Activated T-helper 2 cell treated with anti-CD3 and anti-CD28 coated beads, Interferon-gamma antibody, Interleukin-2, Interleukin-4, amounts not matched to agents 10 μg/mL and 5 μg/mL and 100 μg/mL, durations not matched to agents 14 hours and 24 hours and 36 hours (primary cell): ENCODE measurements at places on chromosomes 5 and 9. TPM values are rescaled to one million over a fixed set of nuclear protein-coding genes. Genes with fewer than 3 reads are reported as not detected.

DNA sequence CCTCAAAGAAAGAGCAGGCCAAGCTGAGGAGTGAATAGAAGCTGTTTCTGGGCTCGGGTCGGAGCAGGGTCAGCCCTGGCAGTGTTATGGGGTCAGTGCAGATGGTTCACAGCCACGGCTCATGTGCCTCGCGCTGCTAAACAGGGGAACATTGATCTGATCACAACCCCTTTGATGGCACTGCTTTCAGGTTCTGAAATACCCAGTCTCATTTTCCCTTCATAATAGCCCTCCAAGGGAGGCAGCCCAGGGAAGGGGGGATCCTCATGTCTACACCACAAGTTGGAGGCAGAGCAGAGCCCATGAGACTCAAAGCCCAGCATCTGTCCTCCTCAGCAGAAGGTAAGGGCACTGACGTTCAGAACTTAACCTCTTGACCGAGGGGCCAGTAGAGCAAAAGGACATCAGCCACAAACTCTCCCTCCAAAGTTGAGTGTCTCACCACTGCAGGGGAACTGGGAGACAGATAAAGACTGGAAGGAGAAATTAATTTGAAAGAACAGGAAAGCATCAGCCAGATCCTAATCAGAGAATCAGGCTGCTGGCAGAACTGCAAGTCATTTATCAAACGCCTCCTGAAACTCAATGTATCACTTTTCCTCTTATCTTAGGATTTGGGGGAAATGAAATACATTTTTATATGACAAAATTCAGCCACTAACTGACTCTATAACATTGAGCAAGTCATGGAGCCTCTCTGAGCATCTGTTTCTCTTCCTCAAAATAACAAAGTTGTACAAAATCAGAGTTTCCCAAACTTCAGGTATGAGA is 110.6 kb downstream of the SH3TC2 start:
- DNase-seq, result no peak

DNA sequence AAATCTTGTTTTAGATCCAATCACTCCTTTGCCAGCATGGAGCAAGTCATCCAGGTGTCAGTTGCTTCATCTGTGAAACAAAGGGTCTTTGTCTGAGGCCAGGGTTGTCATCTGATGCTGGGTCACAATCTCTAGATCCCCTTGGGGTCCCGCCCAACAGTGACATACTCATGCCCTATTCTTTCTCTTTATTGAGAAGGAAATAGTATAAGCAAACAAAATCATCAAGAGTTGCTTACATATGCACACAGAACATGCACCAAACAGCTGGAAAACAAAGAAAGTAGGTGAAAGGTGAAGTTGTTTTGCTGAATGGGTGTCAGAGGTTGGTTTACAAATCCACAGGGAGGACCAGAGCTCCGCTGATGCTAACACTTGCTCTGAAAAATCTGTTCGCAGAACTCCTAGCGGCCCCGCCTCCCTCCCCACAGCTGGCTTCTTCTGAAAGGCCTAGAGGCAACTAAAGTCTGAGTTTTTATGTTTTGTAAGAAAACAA is 106.1 kb upstream of the SLC44A1 start:
- DNase-seq, result no peak

Gene SV2C
- total RNA-seq, result 0.05 and 0.32 TPM in 2 replicates

Gene PCDHA10
- total RNA-seq, result not detected in 2 replicates

DNA sequence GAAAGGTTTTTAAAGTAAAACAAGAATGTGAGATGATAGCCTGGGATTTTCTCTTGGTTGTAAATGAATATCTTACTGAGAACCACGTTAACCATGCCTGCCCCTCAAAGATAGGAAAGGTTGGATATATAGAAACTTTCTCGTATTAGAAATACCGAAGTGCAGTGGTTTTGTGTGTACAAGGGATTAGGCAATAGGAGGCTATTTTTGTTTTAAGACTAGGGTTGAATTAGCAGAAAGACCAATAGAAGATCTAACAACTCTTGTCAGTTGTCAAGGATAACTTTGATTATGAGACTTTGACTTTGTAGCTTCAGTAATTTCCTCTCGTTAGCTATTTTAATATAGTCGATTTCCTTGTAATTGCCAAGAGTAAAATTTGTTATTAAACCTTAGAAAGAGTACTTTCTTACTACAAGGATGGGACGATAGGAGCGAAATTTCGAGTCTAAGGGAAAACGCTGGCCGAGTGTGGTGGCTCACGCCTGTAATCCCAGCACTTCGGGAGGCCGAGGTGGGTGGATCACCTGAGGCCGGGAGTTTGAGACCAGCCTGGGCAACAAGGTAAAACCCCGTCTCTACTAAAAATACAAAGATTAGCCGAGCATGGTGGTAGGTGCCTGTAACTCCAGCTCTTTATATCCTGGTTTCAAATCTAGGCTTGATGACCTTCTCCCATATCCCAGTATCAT is 838 bp downstream of the POLK start:
- no peak for DNase-seq

GRCh38 chr9:74742792-74743730 is 144.7 kb downstream of the TRPM6 start:
- no peak for DNase-seq

GRCh38 chr9:19294219-19294618 is 63.7 kb downstream of the DENND4C start:
- DNase-seq, result no peak

- DNase-seq, result no peak
Measured at GRCh38 chr9:113646491-113646890, 183.0 kb downstream of the RGS3 start.

Gene CHSY3
- not detected in 2 replicates for total RNA-seq

DNA sequence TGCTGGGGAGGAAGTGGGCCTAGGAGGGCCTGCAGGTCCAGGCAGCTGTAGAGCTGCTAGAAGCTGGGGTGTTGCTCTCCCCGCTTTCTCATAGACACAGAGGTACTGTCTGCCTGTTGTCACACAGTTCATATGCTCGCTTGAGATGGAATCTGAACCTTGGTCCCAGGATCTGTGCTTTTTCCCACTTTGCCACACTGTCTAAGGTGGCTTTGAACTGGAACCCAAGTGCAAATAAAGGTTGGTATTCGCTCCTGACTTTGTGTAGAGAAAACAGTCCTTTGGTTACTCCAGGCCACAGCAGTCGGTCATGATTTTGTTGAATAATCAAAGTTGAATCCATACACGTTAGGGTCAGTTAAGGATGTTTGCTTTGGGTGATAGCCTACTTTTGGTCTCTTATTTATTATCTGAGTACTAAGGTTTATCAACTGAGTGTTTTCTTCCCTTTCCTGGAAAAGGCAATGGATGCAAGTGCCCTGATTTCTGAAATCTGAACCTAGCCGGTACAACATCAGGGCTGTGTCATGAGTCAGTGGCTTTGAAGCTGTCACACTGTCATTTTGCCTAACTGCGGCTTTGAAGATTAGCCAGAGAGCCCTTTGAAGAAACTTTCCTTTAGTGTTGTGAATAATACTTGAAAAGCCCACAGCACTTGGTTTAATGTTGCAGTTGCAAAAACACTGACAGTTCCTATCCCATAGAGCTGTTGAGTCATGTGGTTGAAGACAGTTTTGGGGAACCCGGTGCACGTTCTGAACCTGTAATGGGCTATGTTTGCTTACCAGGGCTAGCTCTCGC is 41.3 kb downstream of the HABP4 start:
- DNase-seq, result no peak

- no peak for DNase-seq
Measured at GRCh38 chr5:78706825-78707224, 58.3 kb upstream of the LHFPL2 start.

Gene COL15A1
- not detected in 2 replicates for total RNA-seq

- no peak for DNase-seq
Measured at GRCh38 chr5:147162740-147163139, 72.1 kb upstream of the STK32A start.

Gene ZNF169
- total RNA-seq, result 8.9 and 9.0 TPM in 2 replicates

GRCh38 chr5:173282916-173283315 is 45.3 kb downstream of the STC2 start:
- DNase-seq, result no peak

DNA sequence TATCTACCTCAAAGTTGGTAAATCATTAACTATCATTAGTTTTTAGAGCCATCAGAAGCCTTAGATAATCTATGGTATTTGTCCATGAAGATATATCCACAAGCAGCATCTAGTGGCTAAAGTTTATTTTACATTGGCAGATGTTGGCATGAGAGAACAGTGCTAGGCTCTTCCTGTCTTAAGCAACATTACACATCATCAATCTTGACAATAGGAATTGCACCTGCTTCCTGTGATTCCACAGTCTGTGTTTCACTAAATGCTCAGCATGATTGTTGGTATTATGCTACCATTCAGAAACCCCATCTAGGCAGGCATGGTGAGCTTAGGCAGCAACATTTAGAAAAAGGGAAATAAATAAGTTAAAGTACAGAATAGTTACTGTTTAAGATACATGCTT is 246.6 kb downstream of the SLCO4C1 start:
- DNase-seq, result no peak

DNA sequence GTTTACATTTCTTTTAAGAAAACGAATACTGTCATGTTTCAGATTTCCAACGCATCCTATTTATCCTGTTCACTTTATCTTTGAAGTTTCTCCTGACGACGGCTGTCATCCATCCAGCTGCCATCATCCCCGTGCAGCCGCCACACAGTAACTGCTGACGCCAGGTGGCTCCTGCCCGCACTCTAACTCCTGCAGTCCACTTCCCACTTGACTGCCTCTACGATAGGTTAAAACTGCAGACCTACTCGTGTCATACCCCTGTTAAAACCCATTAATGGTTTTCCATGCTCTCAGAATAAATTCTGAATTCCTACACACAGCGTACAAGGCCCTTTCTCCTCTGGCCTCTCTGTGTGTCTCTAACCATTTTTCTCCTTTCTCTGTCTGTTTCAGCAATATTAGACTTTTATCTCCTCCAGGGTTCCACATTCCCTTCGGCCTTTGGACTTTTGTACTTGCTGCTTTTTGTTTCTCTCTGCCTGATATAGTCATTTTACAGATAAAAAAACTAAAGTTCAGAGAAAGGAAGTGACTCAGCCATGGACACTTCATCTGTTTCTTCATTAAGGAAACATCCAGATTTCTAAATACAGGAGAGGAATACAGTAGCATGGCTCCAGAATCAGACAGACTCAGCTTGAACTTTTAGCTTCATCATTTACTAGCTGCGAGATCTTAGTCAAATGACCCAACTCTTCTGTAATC is 84.9 kb downstream of the ADAMTS12 start:
- no peak for DNase-seq

GRCh38 chr9:71937070-71937625 is 25.7 kb downstream of the C9orf85 start:
- no peak for DNase-seq

DNA sequence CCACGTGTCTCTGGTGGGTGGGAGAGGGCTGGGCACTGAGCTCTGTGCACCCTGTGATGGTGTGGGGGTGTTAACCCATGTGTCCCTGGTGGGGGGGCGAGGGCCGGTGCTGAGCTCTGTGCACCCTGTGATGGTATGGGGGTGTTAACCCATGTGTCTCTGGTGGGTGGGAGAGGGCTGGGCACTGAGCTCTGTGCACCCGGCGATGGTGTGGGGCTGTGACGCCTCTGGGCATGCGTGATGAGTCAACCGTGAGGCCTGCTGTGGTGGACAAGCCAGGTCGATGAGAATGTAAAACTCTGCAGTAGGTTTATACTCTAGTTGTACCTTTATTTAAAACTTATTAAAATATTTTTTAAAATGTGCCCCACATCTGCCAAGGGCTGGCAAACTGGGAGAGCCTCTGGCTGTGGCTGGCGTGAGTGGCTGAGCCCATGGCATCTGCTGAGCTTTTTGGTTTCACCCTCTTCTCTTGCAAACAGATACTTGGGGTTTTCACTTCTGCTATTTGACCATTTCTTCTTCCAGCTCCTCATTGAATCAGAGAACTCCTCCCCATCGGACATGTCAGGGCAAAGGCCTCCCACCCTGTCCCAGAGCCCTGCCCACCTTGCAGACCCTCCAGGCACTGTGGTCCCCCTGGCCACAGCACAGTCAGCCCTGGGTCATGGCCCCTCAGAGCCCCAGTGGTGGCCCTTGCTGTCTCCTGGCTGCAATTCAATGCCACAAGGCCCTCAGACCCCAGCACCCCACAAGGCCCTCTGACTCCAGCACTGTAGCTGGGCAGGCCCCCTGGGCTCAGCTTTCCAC is 18.5 kb upstream of the EXOC3 start:
- no peak for DNase-seq

DNA sequence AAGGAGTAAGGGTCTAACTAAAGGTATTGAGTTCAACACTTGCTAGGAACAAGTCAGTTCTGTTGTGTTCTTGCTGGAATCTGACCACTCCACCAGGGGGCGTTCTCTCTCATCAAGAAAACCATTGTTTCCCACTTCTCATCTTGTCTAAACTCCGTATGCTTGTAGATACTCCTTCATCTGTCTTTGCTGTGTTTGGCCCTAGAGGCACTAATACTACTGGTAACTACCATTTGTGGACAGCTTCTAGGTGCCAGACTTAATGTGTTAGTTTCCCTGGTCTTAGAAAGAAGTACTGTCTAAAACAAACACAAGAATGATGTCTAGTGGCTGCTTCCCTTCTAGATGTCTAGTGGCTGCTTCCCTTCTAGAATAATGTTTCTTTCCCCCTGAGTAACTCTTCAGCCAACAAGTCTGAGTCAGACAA is 18.7 kb upstream of the PTPDC1 start:
- DNase-seq, result peak; percentile 41

Gene PCSK1
- not detected in 2 replicates for total RNA-seq

Gene GZMA
- 95.1 and 96.9 TPM in 2 replicates for total RNA-seq

DNA sequence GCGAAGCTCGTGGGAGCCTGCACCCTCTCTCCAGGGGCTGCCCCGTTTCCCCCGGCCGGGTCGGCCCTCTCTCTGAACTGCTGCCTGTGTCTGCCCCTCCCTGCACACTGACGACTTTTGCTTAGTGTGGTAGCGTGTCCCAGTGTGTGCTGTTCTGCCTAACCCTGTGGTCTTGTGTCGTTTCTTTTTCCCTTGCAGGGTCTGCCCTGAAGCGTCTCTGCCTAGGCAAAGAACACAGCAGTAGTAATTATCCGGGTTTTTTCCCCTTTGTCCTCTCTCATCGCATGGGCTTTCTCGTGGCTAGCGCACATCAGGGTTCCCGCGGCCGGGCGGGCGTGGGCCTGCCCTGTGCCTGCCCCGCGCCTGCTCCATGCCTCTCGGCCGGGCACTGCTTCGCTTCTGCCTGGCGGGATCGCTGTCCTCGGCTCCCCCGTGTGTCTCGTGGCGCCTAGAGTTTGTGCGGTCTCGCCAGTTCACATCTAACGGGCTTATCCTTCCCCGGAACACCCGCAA is 122.7 kb downstream of the WNK2 start:
- no peak for DNase-seq

Gene POU5F2
- 1.0 and 1.4 TPM in 2 replicates for total RNA-seq
